Aorta (tissue), 5 donors: ENCODE measurements at places on chromosomes 3 and 15.

- no peaks in the 10 kb centered on the region for H3K27me3 ChIP-seq
- H3K4me3 ChIP-seq: no peak overlapping the region
- H3K27ac ChIP-seq: no peak overlapping the region
These were observed 278.0 kb downstream of the UBE2E2 start for GRCh38 chr3:23481011-23481615.

DNA sequence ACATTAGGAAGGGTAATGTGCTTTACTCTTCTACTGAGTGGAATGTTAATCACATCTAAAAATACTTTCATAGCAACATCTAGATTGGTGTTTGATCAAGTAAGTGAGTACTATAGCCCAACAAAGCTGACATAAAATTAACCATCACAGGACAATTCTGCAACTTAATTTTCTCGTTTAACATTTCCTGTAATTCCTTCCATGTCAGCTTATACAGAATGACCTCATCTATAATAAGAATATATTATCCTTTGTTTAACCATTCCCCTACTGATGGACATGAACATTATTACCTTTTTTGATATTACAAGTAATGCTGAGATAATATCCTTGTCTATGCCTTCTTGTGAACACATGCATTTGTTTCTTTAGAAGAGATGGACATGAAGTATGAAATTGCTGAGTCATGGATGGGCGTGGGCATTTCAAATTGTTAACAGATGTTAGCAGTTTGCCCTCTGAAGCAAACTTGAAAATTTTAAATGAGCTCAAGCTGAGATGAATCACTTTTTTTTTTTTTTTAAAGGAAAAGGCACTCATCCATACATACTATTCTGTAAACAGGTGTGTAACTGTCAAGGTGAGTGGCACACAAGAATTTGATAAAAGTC, 85.1 kb downstream of the OXNAD1 start:
- H3K4me1 ChIP-seq: no peaks in the 10 kb centered on the region
- H3K4me3 ChIP-seq: no peak overlapping the region
- no peaks in the 10 kb centered on the region for H3K27me3 ChIP-seq
- peaks cover 2% of the 10 kb centered on the region for H3K36me3 ChIP-seq
- no peak overlapping the region for H3K27ac ChIP-seq

GRCh38 chr15:40943764-40944365, 9.4 kb upstream of the CHAC1 start:
- H3K4me3 ChIP-seq: no peak overlapping the region
- no peaks in the 10 kb centered on the region for H3K36me3 ChIP-seq
- H3K27ac ChIP-seq: no peak overlapping the region
- no peaks in the 10 kb centered on the region for H3K27me3 ChIP-seq
- DNase-seq: no peak
- H3K4me1 ChIP-seq: no peaks in the 10 kb centered on the region

GRCh38 chr15:88769161-88769971, 33.9 kb upstream of the ACAN start:
- no peaks in the 10 kb centered on the region for H3K27me3 ChIP-seq
- DNase-seq: peak; percentile 69
- peak overlapping the region; percentile 19 for H3K4me3 ChIP-seq
- H3K4me1 ChIP-seq: no peaks in the 10 kb centered on the region
- no peak overlapping the region for H3K27ac ChIP-seq
